ENCODE measurements at places on chromosomes 6 and 20. TPM values are rescaled to one million over a fixed set of nuclear protein-coding genes. Genes with fewer than 3 reads are reported as not detected.

SRMS gene
- polyA plus RNA-seq = not detected

DNA sequence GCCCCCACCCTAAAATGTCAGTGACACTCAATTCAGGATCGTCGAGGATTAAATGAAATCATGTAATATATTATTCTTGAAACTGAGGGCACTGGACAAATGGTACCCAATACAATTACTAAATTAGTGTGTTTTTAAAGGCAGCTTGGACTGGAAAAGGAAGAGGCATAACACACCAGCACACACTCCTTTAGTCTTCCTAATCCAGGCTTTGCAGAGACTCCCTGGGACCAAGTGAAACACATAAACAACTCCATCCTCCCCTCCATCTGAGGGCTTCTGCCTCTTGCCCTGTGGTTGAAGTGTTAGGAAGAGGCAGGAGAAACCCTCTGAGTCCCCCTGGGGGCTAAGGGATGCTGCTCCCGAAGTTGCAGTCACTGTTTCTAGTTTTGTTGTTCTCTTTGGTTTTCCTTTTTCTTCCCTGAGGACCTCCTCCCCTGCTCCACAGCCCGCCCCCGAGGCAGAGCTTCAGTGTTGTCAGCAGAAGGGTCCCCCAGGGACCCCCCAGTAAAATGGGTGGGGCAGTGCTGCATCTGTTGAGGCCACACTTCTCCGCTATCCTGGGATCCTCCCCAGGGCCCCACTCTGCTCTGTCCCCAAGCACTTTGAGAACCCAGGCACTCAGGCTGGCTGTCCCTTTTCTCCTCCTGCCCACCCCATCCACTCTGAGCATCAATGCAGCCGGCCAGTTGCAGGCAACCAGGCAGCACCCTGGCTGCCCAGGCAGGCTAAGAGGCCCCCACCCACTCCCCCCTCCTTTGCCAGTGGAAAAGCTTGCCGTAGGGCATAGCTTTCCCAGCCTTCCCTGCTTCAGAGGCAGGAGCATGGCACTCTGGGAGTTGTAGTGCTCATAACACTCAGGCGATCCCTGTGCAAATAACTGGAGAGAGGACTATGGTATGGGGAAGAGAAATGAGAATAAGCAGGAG, 5.9 kb downstream of the TMEM63B start:
- DNase-seq = no peak

DNA sequence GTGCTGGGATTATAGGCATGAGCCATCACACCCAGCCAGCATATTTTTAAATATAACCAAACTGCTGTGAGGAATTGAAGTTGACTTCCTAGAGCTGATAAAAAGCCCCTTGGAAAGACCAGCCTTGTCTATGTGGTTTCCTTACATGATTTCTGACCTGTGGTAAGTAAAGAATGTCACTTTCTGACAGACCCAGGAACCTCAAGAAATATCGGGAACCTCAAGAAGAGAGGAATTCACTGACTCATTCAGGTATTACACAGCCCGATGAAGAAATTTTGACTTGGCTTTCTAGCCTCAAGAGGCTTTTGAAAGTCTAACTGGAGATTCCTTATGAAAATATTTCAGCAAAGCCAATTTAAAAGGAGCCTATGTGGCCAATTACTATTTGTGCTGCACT, 71.8 kb downstream of the FOXF2 start:
- no peak for DNase-seq

DNA sequence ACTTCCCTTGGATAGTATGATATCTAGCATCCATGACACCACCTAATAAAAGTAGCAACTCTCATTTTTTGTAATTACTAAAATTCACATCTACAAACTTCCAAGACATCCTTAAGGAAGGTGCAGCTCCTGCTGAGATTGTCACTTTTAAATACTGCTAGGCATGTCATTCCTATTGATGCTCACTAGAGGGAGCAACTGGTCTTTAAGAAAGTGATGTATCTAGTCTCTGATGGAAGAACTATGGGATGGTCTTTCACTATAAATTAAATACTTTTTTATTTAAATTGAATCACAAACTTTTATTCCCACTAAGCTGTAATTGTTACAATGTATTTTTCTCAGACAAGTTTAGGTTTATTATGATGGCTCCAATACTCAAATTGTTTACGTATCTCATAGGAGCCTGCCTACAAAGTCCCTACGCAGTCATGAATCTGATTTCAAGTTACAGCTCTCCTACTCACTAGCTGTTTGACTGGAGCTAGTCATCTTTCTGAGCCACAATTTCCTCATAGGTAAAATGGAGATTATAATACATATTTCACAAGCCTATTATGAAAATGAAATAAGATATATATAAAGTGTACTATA, 8.1 kb upstream of the TSPYL1 start:
- DNase-seq = no peak

DNA sequence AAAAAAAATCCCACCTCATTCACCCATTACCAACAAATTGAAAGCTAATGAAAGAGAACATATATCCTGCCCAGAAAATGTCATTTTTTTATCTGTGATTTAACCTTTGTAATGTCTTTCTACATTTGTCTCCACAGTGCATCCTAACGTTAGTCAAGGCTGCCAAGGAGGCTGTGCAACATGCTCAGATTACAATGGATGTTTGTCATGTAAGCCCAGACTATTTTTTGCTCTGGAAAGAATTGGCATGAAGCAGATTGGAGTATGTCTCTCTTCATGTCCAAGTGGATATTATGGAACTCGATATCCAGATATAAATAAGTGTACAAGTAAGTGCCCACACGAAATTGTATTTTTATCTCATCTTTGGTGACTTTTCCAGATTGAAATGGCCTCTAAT, 30.0 kb downstream of the RSPO3 start:
- no peak for DNase-seq

Data from muscle of arm (tissue), 14 donors.